ENCODE measurements at places on chromosomes 7 and 10.
A peak's percentile ranks its signal among the peaks of the same experiment; 100 is the strongest.

DNA sequence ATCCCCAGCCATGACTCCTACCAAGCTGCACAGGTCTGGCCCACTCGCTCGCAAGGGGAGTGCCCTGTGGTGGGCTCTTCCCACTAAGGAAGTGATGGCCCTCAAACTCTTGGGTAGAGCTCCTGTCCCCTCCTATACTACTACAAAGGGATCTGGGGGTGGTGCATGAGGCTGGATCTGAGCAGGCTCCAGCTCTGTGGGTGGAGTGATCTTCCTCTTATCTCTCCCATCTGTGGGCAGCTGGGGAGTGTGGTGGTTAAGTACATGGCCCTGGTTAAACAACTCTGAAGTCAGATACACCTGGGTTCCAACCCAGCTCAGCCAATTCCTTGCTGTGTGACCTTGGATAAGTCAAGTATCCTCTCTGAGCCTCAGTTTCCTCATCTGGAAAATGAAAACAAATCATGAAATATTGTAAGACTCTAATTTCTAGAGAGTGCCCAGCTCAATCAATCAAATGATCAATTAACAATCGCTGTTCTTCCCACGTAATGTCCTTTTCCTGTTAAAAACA, 17.4 kb downstream of the DDIT4 start:
- DNase-seq: no peak

- no peak for DNase-seq
These were observed 201.0 kb downstream of the ZNF716 start for GRCh38 chr7:57651006-57651405.

- DNase-seq: no peak
These were observed 911.2 kb downstream of the TYW1 start for GRCh38 chr7:67907792-67908191.

DNA sequence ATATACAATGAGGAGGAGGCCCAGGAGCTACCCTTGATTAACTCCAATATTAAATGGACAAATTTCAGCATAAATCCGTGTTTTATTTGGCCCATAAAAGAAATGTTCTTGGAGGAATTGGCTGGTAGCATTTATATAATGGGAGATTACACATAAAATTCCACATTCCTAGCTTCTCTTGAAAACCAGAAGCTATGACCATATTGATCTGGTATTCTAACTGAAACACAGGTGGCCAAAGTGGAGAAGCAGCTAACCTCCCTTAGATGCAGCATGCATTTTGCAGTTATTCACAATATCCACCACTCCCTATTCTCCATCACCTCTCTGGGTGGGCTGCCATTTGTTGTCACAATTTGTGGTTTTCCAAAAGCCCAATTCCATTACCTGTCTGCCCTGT, 148.8 kb upstream of the CACNA2D1 start:
- no peak for DNase-seq

- no peak for DNase-seq
These were observed 66.2 kb downstream of the NAMPT start for GRCh38 chr7:106218546-106218945.

DNA sequence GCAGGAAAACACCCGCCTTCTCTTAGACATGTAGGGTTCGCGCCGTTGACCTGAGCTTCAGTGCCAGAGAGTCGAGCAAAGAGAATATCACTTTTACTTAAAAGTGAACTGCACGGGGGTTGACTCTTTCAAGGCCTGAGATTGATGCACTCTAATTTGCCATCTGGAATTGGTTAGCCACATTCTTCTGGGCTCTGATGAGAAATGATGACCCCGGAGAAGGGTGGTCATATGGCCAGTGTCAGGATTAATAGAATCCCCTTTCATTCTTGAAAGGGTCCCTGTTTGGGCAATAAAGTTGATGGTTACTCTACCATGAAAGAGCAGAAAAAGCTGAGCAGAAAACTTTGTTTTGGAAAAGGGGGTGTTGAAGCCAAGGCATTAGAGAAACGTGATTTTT, 31.2 kb downstream of the GRK5 start:
- no peak for DNase-seq

- peak; percentile 20 for DNase-seq
These were observed 77.6 kb upstream of the SFMBT2 start for GRCh38 chr10:7488418-7488829.

DNA sequence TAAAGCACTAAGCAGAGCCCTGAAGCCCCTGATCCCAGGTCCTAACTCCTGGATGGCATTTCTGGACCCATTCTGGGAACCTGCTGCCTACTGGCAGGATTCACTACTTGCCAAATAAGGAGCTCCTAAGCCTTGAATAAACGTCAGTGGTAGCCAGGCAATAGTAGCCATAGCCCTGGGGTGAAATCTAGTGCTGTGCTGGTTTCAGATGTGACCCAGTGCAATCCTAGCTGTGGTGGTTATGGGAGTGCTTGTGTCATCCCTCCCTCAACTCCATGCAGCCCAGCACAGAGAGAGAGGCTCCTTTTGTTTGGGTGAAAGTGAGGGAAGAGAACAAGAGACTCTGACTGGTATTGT, 43.7 kb downstream of the PCLO start:
- DNase-seq: no peak

DNA sequence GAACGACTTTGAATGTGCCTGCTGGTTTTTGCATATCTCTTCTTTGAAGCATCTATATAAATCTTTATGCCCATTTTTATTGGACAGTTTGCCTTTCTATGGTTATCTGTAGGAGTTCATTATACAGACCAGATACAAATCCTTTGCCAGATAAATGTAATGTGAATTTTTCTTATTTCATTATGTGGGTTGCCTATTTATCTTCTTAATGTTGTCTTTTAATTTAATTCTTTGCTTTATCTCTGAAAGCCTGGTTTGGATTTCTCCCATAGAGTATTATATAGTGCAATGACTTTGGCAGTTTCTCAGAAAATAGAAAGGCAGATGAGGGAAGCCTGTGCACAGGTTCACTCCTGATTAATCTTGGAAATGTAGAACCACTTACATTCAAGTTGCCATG, 1025.1 kb downstream of the GRM8 start:
- DNase-seq: no peak

DNA sequence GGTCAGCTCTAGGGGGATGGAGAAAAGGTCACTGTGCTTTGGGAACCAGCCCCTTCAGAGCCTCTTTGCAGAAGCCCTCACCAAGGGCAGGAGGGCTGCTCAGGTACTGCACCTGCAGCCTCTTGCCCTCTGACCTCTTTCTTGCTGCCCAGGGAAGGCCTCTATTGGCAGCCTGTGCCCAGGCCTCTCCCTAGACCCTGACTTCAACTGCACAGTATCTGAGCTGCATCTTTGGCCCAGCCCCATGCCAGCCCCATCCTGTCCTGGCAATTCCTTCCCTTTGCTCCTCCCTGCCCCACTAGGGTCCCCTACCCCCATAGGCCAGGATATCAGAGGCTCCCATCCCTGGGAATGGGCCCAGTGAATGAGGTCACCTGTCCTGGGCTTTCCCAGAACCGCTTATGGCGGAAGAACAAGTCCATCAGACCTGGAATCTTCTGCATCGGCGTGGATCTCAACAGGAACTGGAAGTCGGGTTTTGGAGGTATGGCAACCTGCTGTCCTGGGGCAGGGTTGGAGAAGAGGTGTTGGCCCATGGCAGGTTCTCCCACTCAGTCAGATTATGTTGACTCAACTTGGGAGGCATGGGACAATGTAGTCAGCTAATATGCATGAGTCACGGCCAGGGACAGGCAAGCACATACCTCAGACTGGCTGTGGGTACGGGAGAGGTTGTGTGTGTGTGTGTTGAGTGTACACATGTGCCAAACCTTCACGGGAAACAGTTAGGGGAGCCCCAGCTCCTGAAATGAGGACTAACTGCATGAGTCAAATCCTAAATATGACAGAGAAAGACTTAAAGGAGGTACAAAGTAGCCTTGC, 17.1 kb upstream of the CPA1 start:
- DNase-seq: no peak

DNA sequence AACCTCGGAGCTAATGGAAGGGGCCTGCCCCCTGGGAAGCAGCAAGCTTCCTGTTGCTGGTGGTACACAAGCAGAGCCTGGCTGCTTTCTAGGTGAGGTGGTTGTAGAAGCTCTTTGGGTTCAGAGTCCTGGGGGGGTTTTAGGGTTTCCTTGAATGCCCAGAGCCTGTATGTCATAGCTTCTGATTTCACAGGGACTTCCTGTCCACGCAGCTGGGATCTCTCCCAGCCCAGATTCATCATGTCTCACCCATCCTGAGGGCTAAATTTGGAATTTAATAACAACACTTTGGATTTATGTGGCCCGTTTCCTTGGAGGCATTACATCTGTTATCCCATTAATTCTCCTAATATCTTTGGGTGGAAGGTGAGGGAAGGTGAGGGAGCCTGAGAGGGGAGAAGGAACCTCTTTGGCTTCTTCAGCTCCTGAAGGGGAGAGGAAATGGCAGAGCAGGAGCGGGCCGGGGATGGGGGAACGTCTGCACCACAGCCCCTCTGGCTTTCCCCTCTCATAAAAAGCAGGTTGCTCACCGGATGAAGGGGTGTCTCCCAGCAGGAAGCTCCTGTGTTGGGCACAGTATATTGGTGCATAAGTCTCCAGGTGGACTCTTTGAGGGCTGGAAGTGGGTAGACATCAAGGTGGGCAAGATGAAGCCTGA, 19.7 kb downstream of the RPS24 start:
- no peak for DNase-seq

GRCh38 chr7:31563522-31563921, 49.6 kb downstream of the ITPRID1 start:
- DNase-seq: no peak

DNA sequence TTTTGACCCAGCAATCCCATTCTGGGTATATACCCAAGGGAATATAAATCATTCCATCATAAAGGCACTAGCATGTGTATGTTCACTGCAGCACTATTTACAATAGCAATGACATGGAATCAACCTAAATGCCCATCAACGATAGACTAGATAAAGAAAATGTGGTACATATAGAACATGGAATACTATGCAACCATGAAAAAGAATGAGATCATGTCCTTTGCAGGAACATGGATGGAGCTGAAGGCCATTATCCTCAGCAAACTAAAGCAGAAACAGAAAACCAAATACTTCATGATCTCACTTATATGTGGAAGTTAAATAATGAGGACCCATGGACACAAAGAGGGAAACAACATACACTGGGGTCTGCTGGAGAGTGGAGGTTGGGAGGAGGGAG, 58.0 kb upstream of the STARD3NL start:
- no peak for DNase-seq

DNA sequence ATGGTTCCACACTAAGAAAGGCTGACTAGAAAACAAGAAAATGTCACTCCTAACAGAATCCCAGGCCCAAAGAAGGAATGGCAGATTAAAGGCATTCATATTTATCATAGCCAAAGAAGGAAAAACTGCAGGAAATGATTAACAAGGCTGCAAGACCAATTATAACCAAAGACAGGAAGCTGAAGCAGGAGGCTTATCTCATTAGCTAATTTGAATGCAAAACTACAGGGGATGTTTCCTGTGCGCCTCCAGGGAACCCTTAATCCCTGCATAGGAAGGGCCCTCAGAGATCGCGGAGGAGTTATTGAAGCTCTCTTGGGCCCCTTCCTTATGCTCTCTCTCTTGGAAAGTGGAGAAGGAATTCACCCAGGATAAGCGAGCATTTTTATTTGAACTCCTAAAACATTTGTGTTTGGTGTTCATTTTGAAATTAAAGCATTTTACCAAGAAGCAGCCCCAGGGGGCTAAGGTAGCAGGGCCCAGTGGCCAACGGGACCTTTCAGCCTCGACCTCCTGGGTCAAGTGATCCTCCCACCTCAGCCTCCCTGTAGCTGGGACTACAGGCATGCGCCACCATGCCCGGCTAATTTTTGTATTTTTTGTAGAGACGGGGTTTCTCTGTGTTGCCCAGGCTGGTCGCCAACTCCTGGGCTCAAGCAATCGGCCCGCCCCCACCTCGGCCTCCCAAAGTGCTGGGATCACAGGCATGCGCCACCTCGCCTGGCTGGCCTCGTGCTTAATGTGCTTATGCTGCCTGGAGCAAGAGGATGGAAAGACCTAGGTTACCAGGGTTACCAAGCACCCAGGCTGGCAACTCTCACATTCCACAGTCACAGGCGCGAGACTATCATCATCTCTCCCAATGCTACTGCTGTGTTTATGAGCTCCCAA, 24.1 kb upstream of the PROSER2 start:
- DNase-seq: peak; percentile 95

DNA sequence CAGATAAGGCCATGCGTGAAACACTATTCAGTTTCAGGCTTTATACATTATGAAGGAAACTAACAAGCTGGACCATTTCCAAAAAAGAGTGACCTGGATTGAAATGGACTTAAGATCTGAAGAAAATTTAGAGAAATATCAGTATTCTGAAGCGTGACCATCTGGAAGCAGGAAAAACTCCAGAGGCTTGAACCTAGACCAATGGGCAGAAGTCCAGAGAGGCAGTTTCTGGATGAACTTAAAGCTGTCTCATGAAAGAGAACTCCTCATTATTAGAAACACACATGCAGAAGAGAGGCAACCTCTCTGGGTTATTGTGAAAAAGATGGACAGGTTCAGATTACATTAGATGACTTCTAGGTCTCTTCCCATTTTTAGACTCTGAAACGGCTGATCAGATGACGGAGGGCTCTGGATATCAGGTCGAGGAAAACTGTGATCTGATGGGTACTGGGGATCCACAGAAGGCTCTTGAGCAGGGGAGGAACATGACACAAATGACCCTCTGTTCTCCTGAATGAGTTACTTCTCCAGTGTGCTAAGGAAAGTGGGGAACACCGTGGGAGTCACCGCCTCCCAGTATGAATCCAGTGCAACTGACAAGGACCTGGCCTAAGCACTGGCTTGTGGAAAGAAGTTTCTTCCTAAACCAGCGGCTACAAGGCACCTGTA, 116.5 kb downstream of the SPDYE5 start:
- no peak for DNase-seq

DNA sequence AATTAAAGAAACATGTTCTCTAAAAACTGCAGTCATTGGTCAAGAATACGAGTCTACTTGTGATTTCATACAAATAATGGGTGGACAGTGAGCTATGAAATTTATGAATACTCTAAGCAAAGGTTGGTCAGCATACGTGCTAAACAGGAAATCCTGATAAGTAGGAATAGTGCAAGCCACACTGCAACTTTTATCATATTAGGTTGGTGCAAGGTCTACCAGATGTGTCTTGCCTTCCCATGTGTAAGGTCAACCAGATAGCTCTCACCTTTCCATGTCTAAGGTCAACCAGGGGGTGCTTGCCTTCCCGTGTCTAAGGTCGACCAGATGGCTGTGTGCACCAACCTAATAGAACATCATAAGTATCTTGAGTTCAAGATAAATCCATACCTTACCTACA, 2.0 kb upstream of the ITGB1 start:
- no peak for DNase-seq

DNA sequence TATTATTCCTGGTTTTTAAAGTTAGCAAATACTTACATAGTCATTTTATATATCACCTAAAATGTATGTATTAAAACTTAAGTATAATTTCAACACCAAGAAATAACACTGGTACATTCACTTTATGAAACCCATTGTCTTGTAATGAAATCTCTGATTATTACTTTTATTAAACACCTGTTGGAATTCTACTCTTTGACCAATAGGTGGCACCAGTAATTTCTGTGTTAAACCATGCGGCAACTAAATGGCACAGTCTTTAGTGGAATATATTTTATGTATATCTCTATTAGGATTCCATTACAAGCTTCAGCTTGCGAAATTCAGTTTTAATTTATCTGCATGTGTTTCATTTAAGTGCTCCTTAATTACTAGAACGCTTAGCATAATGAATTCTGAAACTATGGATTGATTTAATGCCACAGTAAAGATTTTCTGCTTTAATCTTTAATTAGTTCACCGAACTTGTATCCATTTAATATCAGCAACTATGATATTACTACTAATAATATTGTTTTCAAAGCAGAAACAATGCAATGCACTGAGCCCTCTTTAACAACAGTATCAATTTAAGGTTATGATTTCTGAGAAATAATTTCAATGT, 181.3 kb downstream of the MAGI2 start:
- peak; percentile 62 for DNase-seq

- DNase-seq: no peak
These were observed 1.3 kb downstream of the BRAT1 start for GRCh38 chr7:2553831-2554581.
